8988T (cell line): ENCODE measurements at places on chromosomes 13 and 19.

- DNase-seq = no peak
Measured at GRCh38 chr19:18203408-18203862, 407 bp downstream of the RAB3A start.

GRCh38 chr19:23698711-23699520 is 11.9 kb upstream of the ZNF675 start:
- DNase-seq = no peak

DNA sequence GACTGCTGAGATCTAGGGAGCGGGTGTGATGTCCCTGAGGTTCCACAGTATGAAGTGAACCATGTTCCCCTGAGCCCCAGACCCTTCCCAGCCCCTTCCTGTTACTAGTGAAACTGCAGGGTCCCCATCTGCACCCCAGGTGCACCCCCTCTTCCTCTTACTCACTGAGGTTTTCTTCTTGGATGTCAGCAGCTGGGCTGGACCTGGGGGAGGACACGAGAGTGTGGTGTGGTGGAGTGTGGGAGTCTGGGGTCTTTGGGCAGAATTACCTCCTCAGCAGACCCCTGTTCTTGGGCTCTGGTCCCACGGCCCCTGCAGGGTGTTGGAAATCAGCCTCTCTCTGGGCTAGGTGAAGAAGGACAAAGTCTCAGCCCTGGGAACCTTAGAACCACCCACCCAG is 3.3 kb upstream of the LILRA6 start:
- no peak for DNase-seq

- peak; percentile 51 for DNase-seq
Measured at GRCh38 chr19:48419158-48419920, 25.9 kb downstream of the GRIN2D start.

GRCh38 chr19:43499042-43499441 is 5.5 kb downstream of the PHLDB3 start:
- no peak for DNase-seq

DNA sequence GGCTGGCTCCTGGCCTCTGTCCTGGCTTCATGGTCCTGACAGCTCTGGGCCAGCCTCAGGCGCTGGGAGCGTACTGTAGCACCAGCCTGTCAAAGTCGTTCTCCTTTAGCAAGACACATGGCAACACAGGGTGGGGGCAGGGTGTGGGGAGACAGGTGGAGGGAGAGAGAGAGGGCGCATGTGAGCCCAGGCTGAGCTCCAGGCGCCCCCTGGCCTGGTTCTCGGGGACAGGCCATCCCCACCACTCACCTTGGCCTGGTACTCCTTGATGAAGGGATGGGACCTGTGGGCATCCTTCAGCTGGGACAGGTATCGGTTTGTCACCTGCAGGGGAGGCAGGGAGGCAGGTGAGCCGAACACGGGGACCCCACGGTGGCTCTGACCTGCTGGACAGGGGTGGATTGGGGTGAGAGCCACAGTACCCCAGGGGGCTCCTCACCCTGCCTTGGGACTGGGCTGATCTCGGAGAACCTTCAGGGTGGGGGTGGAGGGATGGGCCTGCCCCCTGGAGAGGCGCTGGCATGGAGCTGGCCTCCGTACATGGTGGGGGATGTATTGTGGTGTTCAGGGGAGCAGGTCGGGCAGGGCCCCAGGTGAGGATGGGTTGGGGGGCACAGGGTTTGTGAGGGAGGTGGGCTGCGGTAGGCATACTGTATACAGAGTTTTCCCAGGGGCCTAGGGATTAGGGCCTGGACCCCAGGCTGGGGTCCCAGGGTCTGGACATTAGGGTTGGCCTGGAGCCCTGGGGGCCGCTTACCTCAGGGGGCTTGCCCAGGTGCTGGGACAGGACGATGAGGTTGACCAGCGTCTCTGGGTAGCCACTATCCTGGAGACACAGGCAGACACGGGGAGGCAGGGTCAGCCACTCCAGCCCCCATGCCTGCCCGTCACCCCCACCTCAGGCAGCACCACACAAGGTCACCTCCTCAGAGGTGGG is 3.9 kb upstream of the CERS1 start:
- DNase-seq = no peak

DNA sequence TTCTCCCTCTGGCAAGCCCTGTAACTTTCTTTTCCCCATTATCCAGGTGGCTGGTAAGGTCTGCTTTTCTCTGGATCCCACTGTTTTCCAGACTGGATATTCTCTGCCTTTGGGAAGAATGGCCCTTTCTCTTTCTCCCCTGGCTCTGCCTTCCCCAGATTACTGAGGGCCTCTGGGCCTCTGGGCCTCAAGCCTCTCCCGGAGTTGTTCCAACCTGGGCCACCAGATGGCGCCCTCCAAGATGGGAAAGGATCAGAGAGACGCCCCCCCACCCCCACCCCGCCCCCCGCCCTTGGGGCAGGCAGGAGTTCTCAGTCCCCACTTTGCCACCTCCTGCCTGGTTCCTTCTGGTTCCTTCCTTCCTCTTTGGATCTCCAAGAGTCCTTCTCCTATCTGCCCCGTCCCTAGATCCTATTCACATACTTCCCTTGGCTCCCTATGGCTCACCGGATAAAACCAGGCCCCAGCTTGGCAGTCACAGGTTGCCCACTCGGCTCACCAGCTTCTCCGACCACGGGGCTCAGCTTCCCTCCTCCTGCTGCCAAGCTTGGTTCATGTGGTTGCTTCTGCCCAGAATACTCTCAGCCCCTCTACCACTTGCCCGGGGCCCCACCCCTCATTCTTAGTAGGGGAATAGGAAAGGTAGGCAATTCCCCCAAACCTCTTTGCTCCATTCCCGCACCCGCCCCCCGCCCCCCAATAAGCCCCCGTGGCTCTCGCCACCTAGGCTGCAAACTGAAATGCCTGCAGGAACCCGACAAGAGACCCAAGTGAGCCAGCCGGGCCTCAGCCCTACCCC is 13.1 kb downstream of the EPS8L1 start:
- peak; percentile 95 for DNase-seq

GRCh38 chr13:29508876-29509252 is 86.6 kb downstream of the SLC7A1 start:
- DNase-seq = no peak
